Posterior cingulate gyrus (tissue), 11 donors: ENCODE measurements at places on chromosomes 2 and 18.

DNA sequence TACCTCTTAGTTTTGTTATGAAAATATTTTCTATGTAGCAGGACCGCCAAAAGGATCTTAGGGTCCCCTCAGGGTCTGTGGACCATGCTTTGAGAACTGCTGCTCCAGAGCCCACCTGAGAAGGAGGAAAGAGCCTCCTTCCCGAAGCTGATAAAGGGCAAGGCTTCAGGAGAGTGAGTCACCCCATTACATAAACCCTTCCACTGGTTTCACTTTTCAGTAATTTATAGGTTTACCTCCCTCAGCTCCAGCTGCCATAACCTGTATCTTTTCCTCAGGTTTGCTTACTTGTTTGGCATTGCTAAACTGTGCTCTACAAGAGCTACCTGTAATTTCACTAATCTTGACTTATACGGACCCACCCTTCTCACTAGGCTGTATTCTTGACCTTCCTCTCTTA lies 6.6 kb downstream of the TTLL4 start:
- DNase-seq = no peak

DNA sequence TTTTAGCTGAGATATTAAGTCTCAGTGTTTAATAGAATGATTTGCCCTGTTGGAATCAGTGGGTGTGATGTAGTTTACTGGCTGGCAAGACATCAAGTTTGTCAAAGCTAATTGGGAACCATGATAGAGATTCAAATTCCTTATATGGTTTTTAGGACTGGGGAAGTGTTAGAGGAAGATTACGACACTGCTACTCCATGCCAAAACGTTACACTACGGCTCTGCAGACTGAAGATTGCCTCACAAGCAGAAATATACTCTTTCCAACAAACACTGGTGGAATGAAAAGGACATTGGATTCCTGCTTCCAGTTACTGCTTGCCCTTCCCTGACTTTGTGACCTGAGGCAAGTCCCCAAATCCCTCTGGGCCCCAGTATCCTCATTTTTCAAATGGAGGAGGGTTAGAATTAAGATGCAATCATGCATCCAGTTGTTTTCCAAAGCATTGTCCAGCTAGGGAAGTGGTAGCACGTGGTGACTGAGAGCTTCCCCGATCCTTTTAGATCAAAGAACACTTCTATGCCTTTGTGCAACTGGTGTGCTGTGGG lies 147.6 kb downstream of the CDC42EP3 start:
- no peak for DNase-seq

DNA sequence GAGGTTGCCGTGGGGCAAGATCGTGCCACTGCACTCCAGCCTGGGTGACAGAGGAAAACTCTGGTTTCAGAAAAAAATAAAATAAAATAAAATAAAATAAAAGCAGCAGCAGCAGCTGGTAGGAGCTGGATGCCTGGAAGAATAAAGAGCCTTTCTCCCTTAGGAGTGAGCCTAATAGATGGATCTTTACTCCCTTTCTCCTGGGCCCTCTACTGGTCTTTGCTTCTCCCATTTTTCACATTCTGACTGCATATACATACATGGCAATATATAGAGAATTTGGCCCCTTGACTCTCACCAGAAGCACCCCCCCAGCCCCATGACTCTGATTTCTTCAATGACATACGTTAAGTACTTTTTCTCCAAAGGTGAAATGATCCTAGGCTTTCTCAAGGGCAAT lies 9.8 kb upstream of the MALT1 start:
- no peak for DNase-seq

GRCh38 chr2:124309563-124310138 lies 284.6 kb downstream of the CNTNAP5 start:
- DNase-seq = no peak
